ENCODE measurements at places on chromosomes 5 and 9. TPM values are rescaled to one million over a fixed set of nuclear protein-coding genes. Genes with fewer than 3 reads are reported as not detected.

Gene OR5C1
- total RNA-seq = not detected

Gene SOX30
- 0.11 TPM for total RNA-seq

Gene PAPPA
- total RNA-seq = not detected

Gene PDLIM4
- total RNA-seq = 1.2 TPM

Gene CER1
- total RNA-seq = not detected

Gene ERMP1
- 21.1 TPM for total RNA-seq

Gene SLU7
- 44.3 TPM for total RNA-seq

Gene CRB2
- not detected for total RNA-seq

Gene ACTBL2
- not detected for total RNA-seq

DNA sequence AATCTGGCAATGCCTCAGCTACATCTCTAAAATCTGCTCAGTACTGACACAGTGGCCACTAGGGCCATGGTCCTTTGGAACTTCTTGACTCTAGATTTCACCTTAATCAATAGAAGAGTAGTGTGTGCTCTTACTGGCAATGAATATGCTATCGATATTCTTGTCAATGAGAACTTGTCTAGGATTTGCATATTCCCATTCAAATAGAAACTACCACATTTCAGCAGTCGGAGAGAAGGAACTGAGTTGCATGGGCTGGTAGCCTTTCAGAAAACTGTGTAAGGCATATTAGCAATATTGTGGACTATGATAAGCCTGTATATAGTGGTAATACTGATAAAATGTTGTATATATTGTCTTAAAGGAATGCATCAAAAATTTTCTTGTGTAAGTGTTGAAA is 45.3 kb upstream of the NAA35 start:
- H3K36me3 ChIP-seq = no peaks in the 10 kb centered on the region
- DNase-seq = no peak
- H3K27ac ChIP-seq = no peak overlapping the region

GRCh38 chr5:103375350-103375749 is 116.8 kb downstream of the MACIR start:
- H3K36me3 ChIP-seq = no peaks in the 10 kb centered on the region
- H3K27ac ChIP-seq = no peak overlapping the region
- H3K4me3 ChIP-seq = no peak overlapping the region
- H3K4me1 ChIP-seq = no peaks in the 10 kb centered on the region
- H3K27me3 ChIP-seq = peaks cover 11% of the 10 kb centered on the region
- no peak for DNase-seq

- no peaks in the 10 kb centered on the region for H3K4me1 ChIP-seq
- DNase-seq = no peak
- no peaks in the 10 kb centered on the region for H3K36me3 ChIP-seq
- H3K27me3 ChIP-seq = no peaks in the 10 kb centered on the region
- H3K4me3 ChIP-seq = no peak overlapping the region
These were observed 214.1 kb upstream of the KLF4 start for GRCh38 chr9:107703651-107704050.

DNA sequence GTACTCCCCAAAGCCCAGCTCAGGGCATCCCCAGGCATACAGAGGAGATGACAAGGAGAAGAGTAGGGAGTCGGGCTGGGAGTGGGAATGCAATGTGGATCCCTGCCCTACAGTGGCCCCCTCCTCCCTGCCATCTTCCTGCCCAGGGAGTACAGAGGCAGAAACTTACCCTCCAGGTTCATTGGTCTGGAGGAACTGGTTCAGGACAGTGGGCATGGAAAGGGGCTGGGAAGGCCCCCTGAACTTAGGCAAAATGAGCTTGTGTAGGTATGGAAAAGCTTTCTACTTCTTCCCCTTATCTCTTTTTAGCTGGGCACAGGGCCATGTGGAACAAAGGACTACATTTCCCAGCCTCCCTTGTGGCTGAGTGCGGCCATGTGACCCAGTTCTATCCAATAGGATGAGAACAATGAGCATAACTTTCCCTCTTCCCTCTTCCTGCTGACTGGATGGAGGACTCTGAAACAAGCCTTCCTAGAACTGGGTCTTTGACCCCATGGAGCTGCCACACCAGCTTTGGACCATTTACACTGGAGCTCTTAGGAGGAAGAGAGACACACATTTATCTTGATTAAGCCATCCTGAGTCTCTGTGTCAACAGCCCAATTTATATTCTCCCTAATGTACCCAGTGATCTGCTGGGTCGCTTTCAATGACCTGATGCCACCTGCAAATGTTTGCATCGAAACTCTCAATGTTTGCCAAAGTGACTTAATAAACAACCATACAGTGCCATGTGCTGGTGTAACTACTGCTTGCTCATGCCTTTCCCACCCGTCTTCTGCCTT is 25.0 kb upstream of the HMCN2 start:
- H3K27ac ChIP-seq = no peak overlapping the region
- peaks cover 28% of the 10 kb centered on the region for H3K4me1 ChIP-seq
- no peak overlapping the region for H3K4me3 ChIP-seq

DNA sequence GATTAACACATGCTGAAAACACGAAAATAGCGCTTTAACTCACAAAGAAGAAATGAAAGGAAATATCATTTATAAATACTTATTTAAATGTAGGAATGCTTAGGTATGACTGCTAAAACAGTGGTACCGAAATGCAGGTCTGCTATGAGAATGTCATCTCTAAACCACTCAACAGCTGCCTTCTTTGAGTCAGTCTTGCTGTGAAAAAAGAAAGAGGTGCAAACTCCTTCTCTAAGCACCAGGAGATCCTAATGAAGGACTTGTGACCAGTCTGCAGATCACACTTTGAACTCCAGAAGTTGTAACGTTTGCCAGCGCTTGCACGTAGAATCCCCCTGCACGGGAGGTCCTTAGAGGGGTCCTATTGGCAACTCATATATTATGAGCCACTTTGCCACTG is 86.6 kb downstream of the TRIO start:
- H3K27ac ChIP-seq = no peak overlapping the region
- H3K4me1 ChIP-seq = no peaks in the 10 kb centered on the region
- H3K36me3 ChIP-seq = no peaks in the 10 kb centered on the region
- DNase-seq = no peak
- H3K27me3 ChIP-seq = peaks cover 6% of the 10 kb centered on the region

DNA sequence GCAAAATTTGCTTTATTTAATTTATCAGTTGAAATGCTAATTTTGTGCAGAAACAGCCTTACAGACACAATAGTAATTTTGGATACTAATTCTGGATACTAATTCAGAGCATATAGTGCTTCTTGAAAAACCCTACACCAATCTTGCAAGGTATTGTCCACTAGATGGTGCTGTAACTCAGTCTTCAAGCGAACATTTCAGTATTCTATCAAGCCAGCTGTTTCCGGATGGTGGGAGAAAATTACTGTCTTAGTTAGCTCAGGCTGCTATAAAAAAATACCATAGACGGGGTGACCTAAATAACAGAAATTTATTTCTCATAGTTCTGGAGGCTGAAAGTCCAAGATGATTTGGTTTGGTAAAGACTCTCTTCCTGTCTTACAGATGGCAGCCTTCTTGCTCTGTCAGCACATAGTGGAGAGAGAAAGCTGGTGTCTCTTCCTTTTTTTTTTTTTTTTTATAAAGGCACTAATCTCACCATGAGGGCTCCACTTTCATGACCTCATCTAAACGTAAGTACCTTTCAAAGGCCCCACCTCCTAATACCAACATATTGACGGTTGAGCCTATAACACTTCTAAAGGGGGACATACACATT is 1306.5 kb upstream of the CDH9 start:
- H3K27ac ChIP-seq = no peak overlapping the region
- no peak overlapping the region for H3K4me3 ChIP-seq
- DNase-seq = no peak
- no peaks in the 10 kb centered on the region for H3K27me3 ChIP-seq
- no peaks in the 10 kb centered on the region for H3K4me1 ChIP-seq

- peaks cover 74% of the 10 kb centered on the region for H3K36me3 ChIP-seq
- H3K27me3 ChIP-seq = no peaks in the 10 kb centered on the region
- DNase-seq = no peak
These were observed 23.0 kb downstream of the FBLL1 start for GRCh38 chr5:168552146-168552545.

DNA sequence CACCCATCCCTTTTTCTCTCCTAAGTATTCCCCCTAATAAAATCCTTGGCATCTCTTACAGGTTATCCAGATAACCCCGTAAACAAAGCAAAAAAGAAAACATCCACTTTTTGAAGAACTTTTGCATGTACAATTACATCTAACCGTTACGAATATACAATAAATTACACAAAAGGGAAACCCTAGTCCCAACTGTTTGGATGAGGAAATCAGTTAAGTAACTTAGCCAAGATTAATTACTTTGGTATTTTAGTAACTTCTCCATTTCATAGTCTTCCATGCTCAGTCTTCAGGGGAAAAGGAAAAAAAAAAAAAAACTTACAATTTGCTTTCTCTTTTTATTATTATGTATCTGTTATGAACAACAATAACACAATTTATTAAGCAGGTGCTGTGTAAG is 212.9 kb downstream of the ACTL7B start:
- H3K27ac ChIP-seq = no peak overlapping the region
- H3K4me3 ChIP-seq = no peak overlapping the region
- no peaks in the 10 kb centered on the region for H3K4me1 ChIP-seq

DNA sequence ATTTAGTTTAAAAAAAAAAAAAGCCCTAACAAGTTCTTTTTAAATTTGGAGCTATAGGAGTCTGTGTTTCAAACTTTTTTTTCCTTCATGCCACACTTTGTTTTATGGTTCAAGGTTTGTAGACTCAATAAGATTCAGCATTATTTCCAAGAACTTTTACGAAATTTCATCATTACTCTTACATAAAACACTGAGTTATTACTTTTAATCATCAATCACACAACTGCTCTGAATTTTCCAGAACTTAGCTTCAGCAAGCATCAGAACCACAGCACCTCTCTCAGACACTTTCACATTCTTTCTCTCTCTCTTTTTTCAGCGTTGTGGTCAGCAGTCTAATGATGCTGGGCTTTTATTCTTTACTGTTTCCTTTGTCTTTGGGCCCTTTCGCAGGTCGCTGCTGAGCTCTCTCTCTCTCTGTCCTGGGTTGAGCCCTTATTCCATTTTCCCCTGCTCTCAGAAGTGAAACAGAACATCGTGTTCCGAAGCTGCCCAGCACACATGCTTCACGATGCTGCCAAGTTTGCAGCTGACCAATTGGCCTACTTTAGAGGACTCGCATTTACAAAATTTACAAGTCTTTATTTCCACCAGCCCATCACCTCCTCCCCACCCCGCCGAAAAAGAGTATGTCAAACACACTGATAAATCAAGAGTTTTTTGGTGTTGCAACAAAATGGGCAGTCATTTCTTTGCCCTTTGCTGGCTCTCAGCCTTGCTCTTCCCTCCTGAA is 44.6 kb upstream of the PIK3R1 start:
- H3K4me1 ChIP-seq = peaks cover 3% of the 10 kb centered on the region
- H3K36me3 ChIP-seq = no peaks in the 10 kb centered on the region
- H3K27ac ChIP-seq = no peak overlapping the region

DNA sequence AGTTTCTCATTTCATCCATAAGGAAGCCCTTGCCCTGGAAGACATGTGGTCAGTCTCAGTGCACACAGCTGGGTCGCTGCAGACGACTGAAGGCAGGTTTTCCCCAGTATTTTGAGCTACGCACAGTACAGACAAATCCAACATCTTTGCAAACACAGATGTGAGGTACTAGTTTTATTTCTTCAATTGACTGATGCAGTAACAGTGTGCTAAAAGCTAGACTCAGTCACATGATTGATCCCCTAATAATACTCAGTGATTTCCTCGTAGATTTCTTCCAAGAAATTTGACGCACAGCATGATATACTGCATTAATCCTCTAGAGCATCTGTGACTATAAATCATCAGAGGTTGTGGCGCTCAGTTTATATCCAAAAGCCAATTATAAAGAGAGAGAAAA is 346.1 kb downstream of the DIRAS2 start:
- H3K36me3 ChIP-seq = no peaks in the 10 kb centered on the region
- no peak for DNase-seq
- no peaks in the 10 kb centered on the region for H3K4me1 ChIP-seq
- peaks cover 19% of the 10 kb centered on the region for H3K27me3 ChIP-seq
- H3K4me3 ChIP-seq = no peak overlapping the region

Data from activated T-helper 2 cell treated with anti-CD3 and anti-CD28 coated beads, Interferon-gamma antibody, Interleukin-2, Interleukin-4, amounts not matched to agents 10 μg/mL and 5 μg/mL and 100 μg/mL, durations not matched to agents 14 hours and 24 hours and 36 hours (primary cell).